ENCODE measurements at places on chromosomes 4 and X.

DNA sequence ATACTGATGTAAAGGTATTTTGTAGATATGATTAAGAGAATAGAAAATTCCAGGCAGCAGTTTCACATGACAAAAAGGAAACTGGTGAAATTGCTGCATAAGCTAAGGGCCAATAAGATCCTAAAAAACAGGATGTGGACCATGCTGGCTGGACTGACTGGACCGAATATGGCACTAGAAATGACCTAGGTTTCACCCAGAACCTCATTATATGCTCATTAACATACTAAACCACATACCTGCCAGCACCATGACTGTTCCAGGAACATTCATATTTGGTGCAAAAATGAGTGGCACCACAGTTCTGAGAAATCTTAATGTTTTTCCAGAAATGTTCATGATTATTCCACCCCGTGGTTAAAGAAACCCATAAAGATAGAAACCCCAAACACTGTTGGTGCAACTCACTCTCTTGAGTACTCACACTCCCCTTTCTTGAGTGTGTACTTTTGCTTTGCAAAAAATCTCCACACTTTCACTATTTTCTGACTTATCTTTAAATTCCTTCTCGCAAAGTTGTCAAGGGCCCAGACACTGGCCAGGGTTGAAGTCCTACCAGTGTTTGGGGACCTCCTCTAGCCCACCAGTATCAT is 74.0 kb downstream of the FANCB start:
- no peak for DNase-seq

DNA sequence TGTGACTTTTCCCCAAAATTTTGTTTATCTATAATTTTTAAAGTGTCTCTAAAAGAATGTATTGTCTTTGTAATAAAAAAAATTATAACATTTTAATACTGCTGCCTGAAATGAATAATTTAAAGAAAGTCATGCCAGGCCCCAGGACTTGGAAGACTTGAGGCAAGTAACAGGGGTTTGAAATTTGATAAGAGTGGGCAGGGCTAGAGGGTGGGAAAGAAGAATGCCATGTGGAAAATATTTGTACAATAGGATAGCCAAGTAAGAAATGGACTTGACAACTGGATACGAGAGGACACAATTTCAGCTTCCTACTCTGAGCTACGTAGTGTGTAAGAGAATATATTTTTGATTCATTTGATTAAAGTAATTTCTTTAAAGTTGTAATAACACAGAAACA is 36.9 kb upstream of the ANKRD50 start:
- DNase-seq = no peak

DNA sequence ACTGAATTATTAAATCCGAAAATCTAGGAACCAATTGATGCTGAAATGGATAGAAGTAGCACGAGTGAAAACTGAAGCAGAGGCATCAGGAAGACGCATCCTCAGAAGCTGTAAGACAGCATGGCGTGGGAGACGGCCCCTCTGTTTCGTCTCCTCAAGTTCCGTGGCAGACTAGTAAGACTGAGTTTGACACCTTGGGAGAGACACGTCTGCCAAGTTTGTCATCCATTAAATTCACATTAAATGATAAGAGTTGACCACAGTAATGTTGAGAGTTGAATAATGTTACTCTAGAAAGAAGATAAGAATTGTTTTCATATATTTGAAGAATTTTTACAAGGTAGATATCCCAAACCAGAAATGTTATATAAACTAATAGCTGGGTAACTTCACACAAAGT is 736.1 kb upstream of the FRG1 start:
- DNase-seq = no peak

- no peak for DNase-seq
Observed at GRCh38 chr4:67131224-67131623, 414.1 kb downstream of the CENPC start.

DNA sequence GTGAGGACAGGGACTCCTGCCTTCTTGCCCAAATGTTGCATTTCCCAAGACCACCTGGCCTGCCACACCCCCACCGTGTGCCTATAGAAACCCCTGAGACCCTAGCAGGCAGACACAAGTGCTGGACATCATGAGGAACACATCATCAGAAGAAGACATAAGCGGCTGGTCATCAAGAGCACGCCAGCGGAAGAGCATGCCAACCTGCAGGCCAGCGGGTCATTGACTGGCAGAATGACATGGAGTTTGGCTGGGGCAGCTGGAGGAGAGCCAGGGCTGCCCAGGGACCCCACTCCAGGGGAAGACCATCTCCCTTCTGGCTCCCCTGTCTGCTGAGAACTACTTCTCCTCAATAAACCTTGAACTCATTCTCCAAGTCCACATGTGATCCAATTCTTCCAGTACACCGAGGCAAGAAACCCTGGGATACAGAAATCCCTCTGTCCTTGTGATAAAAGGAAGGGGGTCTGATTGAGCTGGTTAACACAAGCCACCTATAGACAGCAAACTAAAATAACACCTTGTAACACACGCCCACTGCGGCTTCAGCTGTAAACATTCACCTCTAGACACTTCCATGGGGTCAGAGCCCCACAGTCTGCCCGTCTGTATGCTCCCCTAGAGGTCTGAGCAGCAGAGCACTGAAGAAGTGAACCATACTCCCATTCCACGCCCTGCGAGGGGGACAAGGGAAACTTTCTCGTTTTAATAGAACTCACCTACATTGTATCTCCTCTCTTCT is 164.8 kb upstream of the EMCN start:
- no peak for DNase-seq

DNA sequence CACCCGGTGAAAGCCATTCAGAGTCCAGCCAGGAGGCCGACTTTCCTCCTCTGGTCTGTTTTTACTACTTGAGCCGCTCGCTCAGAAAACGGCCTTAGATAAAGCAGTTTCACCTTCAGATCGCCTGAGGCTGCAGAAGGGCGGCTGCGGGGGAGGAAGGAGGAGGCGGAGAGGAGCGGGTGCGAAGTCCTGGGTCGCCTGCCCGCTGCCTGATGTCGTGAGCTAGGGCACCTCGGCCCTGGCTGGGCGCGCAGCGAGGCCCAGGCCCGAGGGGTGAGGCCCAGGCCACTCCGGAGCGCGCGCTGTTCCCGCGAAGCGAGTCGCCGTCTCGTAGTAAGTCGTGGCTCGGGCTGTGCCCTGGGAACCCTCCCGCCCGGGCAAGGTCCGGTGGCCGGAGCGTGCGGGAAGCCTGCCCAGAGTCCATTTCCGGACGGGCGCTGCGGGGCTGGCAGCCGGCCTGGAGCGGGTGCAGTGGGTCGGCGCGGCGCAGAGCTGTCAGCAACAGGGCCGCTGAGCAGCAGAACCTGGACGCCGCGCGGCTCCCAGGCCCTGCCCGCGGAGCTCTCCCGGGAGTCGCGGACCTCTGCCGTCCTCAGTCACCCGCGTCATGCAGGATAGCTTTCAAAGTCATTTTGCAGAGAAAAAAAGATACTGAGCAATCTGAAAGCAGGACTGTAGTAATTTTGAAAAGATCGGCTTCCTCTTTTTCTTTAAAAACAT is 18.6 kb downstream of the TRIM2 start:
- DNase-seq = peak; percentile 73

GRCh38 chrX:39133971-39134370 is 332.7 kb downstream of the MID1IP1 start:
- no peak for DNase-seq

DNA sequence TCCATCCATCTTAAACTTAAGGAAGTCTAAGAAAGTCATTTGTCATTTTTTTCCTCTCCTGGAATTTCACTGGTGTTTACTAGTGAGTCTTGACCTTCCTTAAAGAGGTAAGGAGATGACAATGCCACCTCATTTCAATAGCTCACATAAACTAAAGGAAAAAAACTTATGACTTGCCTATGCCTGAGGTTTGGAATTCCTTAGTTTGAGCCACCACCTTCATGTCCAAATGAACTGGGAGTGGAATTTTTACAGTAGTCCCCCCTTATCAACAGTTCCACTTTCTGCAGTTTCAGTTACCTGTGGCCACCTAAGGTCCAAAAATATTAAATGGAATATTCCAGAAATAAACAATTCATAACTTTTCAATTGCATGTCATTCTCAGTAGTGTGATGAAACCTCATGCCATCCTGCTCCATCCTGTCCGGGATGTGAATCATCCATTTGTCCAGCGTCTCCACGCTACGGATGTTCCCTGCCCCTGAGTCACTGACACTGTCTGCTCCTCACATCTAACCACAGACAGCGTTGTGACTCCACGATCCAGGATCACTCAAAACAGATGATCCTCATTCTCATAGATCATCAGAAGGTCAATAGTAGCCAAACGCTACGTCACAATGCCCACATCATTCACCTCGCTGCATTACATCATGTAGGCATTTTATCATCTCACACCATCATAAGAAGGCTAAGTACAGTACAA is 177.4 kb downstream of the SH3KBP1 start:
- no peak for DNase-seq

- no peak for DNase-seq
Observed at GRCh38 chrX:110399497-110399896, 40.8 kb downstream of the RTL9 start.

DNA sequence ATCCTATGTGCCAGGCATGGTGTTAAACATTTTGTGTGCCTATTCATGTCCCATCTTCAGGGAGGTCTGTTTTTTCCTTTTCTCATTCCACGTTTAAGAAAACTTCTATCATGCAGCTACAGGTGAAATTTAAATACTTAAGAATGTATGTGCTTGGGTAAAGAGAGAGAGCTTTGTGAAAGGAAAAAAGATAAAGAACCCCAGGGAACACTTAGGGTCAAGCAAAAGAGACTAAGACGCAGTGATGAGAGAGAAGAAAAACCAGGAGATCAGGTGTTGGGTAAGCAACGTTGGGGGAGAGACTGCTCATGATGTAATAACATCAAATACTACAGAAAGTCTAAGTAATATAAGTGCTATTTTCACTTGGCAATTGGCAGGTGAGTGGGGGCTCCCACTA is 253.7 kb downstream of the GRXCR1 start:
- no peak for DNase-seq

GRCh38 chrX:3024176-3024575 is 17.1 kb upstream of the ARSF start:
- DNase-seq = no peak

DNA sequence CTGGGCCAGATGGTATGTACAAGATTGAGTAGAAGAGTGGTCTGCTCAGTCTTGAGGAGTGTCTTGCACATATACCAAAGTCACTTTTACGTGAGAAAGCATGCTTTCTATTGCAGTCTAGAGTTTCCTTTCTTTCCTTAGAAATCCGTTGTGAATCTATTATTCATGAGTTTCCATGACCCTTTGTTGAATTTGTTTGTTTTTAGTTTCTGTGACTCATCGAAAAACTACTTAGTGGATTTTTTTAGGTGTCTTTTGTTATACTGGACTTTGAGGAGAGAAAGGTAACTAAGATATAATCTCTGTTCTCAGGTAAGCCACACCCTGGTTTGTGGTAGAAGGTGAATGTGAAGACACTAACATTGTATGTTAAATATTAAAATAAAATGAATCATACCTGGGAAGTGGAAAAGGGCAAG is 23.0 kb downstream of the GALNT7 start:
- no peak for DNase-seq

DNA sequence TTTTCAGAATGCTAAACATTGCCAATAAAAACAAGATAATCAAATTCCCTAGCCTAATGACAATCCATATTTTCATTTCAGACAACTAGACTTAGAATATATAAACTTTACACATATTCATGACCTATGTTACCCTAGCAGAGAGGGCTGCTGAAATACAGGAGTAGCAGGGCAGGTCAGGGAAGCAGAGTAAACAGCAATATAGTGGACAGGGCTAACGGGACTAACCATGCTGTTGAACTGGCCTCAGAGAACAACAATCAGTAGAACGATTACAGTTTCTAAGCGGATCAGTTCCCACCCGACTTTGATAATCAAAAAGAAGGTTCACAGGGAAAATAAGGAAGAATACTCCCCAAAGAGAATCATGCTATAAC is 14.0 kb downstream of the TBCK start:
- DNase-seq = no peak

DNA sequence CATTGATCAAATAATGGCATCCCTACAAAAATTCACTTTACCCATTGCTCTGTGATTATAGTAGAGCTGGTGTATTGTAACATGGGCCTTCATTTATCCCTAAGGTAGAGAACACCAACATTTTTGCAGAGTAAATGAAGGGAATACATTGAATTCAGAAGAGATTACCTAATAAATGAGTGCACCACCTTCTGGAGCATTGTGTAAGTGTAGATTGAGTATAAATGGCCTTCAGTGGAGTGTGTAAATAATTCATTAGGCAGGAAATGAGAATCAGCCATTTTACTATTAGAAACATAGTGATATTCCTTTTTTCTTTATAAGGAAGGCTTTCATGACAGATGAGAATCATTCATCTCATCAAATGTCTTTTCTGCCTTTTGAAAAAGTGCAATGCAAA is 155.8 kb downstream of the FAM47B start:
- no peak for DNase-seq

DNA sequence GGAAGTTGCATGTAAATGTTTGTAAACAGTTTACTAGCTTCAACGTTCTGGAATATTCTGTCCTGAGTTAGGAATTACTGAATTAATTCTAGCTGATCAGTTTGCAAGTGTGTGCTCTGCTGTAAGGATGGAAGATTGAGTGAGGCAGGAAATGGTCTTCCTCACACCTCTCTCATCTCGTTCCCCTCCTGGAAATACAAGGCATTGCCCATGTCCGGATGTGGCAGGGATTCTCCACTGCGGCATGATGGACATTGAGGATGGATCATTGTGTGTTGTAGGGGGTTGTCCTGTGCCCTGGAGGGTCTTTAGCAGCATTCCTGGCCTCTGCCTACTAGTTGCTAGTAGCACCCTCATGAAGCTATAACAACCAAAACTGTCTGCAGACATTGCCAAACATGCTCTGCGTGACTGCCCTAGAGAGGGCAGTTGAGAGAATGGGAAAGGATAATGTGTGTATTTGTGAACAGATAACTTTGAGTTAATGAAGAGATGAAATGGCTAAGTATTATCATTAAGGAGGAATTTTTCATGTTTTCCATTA is 12.6 kb downstream of the CA5B start:
- no peak for DNase-seq

- no peak for DNase-seq
Observed at GRCh38 chrX:33725535-33726210, 406.4 kb downstream of the FAM47A start.

All from aorta (tissue), 5 donors.